Activated naive CD8-positive, alpha-beta T cell treated with anti-CD3 and anti-CD28 coated beads, Interleukin-2, amount 50 U/mL, for 24 hours (primary cell): ENCODE measurements at places on chromosomes 6 and 20.

- H3K27ac ChIP-seq: no peak overlapping the region
- no peaks in the 10 kb centered on the region for H3K36me3 ChIP-seq
- no peaks in the 10 kb centered on the region for H3K4me1 ChIP-seq
- DNase-seq: no peak
Observed at GRCh38 chr6:143408151-143408786, 42.2 kb downstream of the ADAT2 start.

- peaks cover 5% of the 10 kb centered on the region for H3K4me1 ChIP-seq
- H3K4me3 ChIP-seq: no peak overlapping the region
- H3K27me3 ChIP-seq: peaks cover 4% of the 10 kb centered on the region
Observed at GRCh38 chr20:62609811-62610757, 32.2 kb upstream of the SLCO4A1 start.

- peaks cover 2% of the 10 kb centered on the region for H3K36me3 ChIP-seq
- DNase-seq: no peak
- no peaks in the 10 kb centered on the region for H3K4me1 ChIP-seq
- no peak overlapping the region for H3K27ac ChIP-seq
- H3K27me3 ChIP-seq: peaks cover 12% of the 10 kb centered on the region
Observed at GRCh38 chr6:138182939-138183789, 21.4 kb downstream of the ARFGEF3 start.

DNA sequence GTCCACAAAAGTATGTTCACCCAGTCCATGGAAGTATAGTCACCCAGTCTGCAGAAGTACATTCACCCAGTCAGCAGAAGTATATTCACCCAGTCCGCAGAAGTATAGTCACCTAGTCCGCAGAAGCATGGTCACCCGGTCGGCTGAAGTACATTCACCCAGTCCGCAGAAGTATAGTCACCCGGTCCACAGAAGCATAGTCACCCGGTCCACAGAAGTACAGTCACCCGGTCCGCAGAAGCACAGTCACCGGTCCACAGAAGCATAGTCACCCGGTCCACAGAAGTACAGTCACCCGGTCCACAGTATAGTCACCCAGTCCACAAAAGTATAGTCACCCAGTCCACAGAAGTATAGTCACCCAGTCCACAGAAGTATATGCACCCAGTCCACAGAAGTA, 8.8 kb downstream of the TCFL5 start:
- DNase-seq: no peak
- H3K4me1 ChIP-seq: peaks cover 4% of the 10 kb centered on the region
- no peak overlapping the region for H3K27ac ChIP-seq
- no peaks in the 10 kb centered on the region for H3K27me3 ChIP-seq
- no peak overlapping the region for H3K4me3 ChIP-seq

- H3K27ac ChIP-seq: no peak overlapping the region
- no peaks in the 10 kb centered on the region for H3K27me3 ChIP-seq
- H3K4me1 ChIP-seq: peaks cover 11% of the 10 kb centered on the region
- peaks cover 8% of the 10 kb centered on the region for H3K36me3 ChIP-seq
- DNase-seq: no peak
Observed at GRCh38 chr20:62961310-62961783, 8.8 kb downstream of the SLC17A9 start.
